ENCODE measurements at places on chromosomes 13 and 19. TPM values are rescaled to one million over a fixed set of nuclear protein-coding genes. Genes with fewer than 3 reads are reported as not detected.

GRCh38 chr13:75725736-75726135, 89.6 kb downstream of the LMO7 start:
- no peak for DNase-seq
- peaks cover 3% of the 10 kb centered on the region for H3K36me3 ChIP-seq
- no peak overlapping the region for H3K27ac ChIP-seq
- H3K4me1 ChIP-seq: no peaks in the 10 kb centered on the region
- H3K27me3 ChIP-seq: no peaks in the 10 kb centered on the region

- H3K4me3 ChIP-seq: peak overlapping the region; percentile 95
- H3K27ac ChIP-seq: peak overlapping the region; percentile 100
- peaks cover 38% of the 10 kb centered on the region for H3K4me1 ChIP-seq
- DNase-seq: no peak
- H3K36me3 ChIP-seq: peaks cover 40% of the 10 kb centered on the region
Measured at GRCh38 chr13:41061914-41062837, 867 bp downstream of the WBP4 start.

DNA sequence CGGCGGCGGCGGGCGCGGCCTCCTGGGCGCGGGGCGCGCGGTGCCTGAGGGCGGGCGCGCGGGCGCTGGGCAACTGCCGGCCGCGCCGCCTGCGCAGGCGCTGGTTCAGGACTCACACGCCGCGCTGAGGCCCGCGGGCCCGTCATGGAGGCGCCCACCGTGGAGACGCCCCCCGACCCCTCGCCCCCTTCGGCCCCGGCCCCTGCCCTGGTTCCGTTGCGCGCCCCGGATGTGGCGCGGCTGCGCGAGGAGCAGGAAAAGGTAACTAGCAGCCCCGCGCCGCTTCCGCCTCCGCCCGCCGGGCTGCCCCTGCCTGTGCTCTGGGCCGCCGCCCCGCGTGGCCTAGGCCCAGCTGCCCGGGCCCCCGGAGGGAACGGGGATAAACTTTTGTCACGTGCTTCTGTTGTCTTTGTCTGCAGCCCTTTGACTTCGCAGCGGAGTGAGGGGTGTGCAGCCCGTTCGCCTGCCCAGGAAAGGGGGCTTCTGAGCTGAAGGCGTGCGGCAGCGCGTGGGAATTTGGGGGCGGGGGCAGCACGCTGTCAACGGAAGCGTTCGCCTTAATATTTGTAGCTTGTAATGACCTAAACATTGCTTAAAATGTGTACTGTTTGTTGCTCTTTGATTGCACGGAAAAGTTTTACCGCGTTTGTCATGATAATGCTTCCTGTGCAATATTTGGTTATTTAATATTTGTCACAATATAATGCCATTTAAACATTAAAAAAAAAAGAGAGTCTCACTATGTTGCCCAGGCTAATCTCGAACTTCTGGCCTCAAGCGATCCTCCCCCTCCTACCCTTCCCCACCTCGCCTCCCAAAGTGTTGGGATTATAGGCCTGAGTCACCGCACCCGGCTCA, 594 bp downstream of the URI1 start:
- DNase-seq: peak; percentile 76
- H3K27ac ChIP-seq: peak overlapping the region; percentile 88
- peaks cover 32% of the 10 kb centered on the region for H3K36me3 ChIP-seq
- H3K27me3 ChIP-seq: no peaks in the 10 kb centered on the region
- peak overlapping the region; percentile 90 for H3K4me3 ChIP-seq

GRCh38 chr13:101452519-101453485, at the start of gene ITGBL1:
TSS of gene ITGBL1 (plus strand) at chr13:101452675. CDS start at chr13:101452834, 159 bp downstream.
- no peaks in the 10 kb centered on the region for H3K36me3 ChIP-seq
- no peaks in the 10 kb centered on the region for H3K4me1 ChIP-seq
- H3K27me3 ChIP-seq: peaks cover 11% of the 10 kb centered on the region
- H3K4me3 ChIP-seq: no peak within 1 kb of the TSS
- H3K27ac ChIP-seq: no peak within 1 kb of the TSS

DNA sequence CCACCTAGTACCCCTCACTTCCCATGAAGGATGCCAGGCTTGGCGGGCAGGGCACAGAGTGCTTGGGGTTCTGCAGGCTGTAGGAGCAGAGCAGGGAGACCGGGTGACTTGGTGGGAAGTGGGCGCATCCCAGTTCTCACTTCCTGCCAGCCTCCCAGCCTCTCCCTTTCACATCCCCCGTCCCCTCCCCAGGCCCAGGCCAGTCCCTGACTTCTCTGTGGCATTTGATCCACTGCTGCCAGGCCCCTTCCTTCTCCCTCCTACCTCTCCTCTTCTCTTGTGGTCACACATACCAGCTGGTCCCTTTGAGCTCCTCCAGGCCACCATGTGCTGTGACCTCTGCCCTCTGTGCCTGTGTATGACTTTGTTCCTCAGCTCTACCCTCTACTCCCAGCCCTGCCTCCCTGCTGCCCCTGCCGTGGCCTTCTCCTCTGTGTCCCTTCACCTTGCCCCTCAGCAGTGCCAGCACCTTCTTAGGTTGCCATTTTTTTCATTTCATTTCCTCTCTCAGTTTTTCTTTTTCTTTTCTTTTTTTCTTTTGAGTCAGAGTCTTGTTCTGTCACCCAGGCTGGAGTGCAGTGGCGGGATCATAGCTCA, 19.5 kb downstream of the MYO1F start:
- no peaks in the 10 kb centered on the region for H3K27me3 ChIP-seq
- H3K4me3 ChIP-seq: no peak overlapping the region
- peaks cover 40% of the 10 kb centered on the region for H3K36me3 ChIP-seq
- H3K27ac ChIP-seq: peak overlapping the region; percentile 82

GRCh38 chr13:63287926-63288325, 1872.3 kb upstream of the PCDH20 start:
- no peaks in the 10 kb centered on the region for H3K27me3 ChIP-seq
- no peak for DNase-seq
- no peak overlapping the region for H3K4me3 ChIP-seq
- no peaks in the 10 kb centered on the region for H3K36me3 ChIP-seq
- H3K4me1 ChIP-seq: no peaks in the 10 kb centered on the region

- H3K27me3 ChIP-seq: no peaks in the 10 kb centered on the region
- peak overlapping the region; percentile 45 for H3K27ac ChIP-seq
- no peak for DNase-seq
- H3K36me3 ChIP-seq: peaks cover 55% of the 10 kb centered on the region
- no peak overlapping the region for H3K4me3 ChIP-seq
Measured at GRCh38 chr19:48117515-48118130, 7.0 kb upstream of the PLA2G4C start.

DNA sequence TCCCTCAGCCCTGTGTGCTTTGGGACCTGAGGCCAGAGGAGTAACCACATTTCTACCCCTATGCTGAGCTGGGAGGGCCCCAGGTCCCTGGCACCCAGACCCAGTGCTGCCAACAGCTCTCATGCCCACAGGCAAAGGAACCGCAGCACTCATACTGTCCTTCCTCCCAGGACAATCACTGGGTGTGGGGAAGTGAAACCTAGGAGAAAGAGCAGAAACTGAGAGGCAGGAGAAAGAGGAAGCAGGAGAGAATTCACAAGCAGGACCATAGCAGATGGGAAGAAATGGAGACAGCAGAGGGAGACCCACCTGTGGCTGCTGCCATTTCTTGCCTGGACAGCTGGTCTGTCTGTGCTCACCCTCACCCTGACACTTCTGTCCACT, 18.9 kb downstream of the CCDC97 start:
- no peaks in the 10 kb centered on the region for H3K27me3 ChIP-seq
- peak overlapping the region; percentile 73 for H3K4me3 ChIP-seq
- peaks cover 71% of the 10 kb centered on the region for H3K36me3 ChIP-seq
- DNase-seq: no peak

DNA sequence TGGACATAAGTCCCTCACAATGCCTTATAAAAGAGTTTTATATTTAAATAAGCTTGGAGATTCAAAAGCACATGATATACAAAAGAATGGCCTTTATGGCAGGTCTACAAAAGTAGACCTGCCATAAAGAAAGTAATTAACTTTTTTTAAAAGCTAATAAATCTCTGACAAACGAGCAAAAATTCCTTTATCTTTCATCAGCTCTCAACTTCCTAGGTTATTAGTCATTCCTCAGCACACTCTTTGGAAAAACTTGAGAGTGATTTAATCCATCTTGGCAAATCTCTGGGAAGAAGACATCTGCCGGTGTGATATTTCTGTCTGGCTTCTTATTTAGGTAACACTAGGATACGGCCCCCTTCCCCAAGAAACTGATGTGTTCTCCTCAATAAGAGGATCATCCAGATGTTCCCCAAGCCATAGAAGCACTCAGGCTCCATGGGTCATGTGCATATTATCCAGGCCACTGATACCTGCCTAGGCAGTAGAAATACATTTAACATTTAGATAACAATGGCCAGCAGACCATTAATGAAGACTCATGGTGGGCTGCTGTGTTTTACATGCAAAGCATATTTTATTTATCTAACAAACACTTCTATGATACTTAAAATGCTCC, 372.7 kb downstream of the LIG4 start:
- H3K4me3 ChIP-seq: no peak overlapping the region
- H3K27ac ChIP-seq: no peak overlapping the region
- no peaks in the 10 kb centered on the region for H3K27me3 ChIP-seq

DNA sequence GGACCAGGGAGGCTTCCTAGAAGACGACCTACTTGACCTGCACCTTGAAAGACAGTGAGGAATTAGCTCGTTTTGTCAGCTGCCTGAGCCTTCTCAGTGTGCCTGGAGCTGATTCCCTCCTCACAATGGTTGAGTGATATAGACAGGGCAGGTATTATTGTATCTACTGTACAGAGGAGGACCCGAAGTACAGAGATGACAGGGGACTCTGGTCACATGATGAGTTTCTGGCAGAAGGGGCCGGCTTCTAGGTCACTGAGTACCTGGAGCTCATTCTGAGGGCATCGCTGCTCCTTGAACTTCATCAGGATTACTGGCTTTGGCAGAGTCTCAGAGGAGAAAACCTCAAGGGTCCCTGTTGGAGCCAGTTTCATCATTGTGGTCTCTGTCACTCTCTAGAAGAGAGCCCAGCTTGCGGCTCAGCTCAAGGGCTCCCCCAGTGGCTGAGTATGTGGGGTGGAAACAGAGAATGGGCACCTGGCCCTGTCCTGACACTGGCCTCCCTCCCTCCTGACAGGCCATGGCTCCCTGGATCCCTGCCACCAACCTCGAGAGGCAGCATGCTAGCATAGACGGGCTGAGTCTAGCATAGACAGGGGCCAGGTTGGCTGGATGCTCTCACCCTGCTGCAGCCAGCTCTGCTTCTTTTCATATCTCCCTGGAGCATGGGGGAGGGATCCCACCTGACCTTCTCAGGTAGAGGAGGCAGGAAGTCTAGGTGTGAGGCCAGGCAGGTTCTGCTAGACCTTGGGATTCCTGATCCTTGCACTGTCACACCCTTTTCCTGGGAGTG, 38.7 kb downstream of the NFIX start:
- H3K36me3 ChIP-seq: no peaks in the 10 kb centered on the region
- no peak overlapping the region for H3K27ac ChIP-seq
- DNase-seq: no peak
- peaks cover 4% of the 10 kb centered on the region for H3K4me1 ChIP-seq
- no peak overlapping the region for H3K4me3 ChIP-seq

GRCh38 chr13:74134777-74135325, 647 bp upstream of the KLF12 start:
- H3K4me3 ChIP-seq: peak overlapping the region; percentile 79
- H3K4me1 ChIP-seq: peaks cover 24% of the 10 kb centered on the region
- peaks cover 13% of the 10 kb centered on the region for H3K27me3 ChIP-seq
- DNase-seq: peak; percentile 50
- H3K27ac ChIP-seq: peak overlapping the region; percentile 74

DNA sequence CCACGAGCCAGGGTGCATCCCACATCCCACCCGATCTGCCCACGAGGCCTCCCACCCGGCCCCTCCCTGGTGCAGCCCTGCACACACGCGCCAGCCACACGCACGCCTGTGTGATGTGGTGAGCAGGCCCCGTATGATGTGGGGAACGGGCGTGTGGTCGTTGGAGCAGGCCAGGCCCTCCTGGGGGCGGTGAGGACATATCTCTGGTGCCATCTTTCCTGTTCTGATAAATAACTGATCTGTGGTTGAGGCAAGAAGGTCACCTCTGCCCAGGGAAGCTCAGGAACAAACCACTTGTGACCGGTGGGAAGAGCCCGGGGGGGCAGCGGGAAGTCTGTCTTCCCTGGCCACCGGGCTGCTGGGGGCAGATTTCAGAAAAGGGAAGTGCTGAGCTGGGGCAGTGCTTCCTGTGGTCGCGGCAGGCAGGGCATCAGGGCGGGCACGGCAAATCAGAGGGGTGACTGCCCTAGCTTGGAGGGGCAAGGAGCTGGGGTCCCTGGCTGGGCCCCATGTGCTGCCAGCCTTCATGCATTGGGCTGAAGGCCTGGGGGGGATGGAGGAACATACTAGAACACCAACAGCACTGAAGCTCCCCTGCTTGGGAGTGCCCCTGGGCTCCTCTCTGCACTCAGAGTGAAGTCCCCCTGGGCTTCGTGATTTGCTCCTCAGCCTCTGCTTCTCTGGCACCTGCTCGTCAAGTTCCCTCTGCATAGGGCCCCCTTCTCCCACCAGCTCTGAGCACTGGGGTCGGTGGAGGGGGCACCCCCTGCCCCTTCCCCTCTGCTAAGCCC, 35.2 kb upstream of the SLC7A10 start:
- H3K36me3 ChIP-seq: no peaks in the 10 kb centered on the region
- peaks cover 4% of the 10 kb centered on the region for H3K4me1 ChIP-seq
- peaks cover 7% of the 10 kb centered on the region for H3K27me3 ChIP-seq
- H3K4me3 ChIP-seq: no peak overlapping the region
- no peak for DNase-seq

DNA sequence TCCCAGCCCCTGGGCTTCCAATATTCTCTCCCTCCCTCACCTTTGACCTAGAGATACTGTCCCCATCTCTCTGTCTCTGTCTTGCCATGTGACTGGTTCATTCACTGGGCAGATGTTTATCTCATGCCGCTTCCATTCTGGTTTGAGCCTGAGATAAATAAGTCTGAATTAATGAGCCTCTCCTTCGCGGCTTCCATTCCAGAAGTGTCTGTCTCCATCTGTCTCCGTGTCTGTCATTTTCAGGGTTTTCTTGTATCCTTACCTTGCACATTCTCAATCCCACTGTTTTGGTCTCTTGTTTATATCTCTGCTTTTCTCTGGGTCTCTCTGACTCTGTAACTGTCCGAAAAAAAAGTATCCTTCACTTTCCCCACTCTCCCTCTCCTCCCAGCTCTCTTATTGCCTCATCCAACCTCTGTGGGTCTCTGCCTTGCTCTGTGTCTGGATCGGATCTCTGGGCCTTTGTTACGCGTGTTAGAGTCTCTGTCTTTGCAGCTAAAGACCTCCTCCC, 4.3 kb downstream of the SPHK2 start:
- no peak for DNase-seq
- H3K27me3 ChIP-seq: no peaks in the 10 kb centered on the region
- peaks cover 37% of the 10 kb centered on the region for H3K4me1 ChIP-seq
- peak overlapping the region; percentile 97 for H3K27ac ChIP-seq
- H3K4me3 ChIP-seq: peak overlapping the region; percentile 84

GRCh38 chr13:21481359-21481758, 22.3 kb upstream of the ZDHHC20 start:
- no peak overlapping the region for H3K27ac ChIP-seq
- peaks cover 7% of the 10 kb centered on the region for H3K27me3 ChIP-seq
- no peak overlapping the region for H3K4me3 ChIP-seq
- H3K36me3 ChIP-seq: peaks cover 3% of the 10 kb centered on the region
- DNase-seq: no peak

DOCK6 gene
- 5.3 TPM for total RNA-seq

CLDN10 gene
- total RNA-seq: not detected

KCNC3 gene
- total RNA-seq: 17.6 TPM

GDF15 gene
- total RNA-seq: not detected

PGPEP1 gene
- total RNA-seq: 29.4 TPM
